ENCODE measurements at places on chromosomes 7 and 10.

DNA sequence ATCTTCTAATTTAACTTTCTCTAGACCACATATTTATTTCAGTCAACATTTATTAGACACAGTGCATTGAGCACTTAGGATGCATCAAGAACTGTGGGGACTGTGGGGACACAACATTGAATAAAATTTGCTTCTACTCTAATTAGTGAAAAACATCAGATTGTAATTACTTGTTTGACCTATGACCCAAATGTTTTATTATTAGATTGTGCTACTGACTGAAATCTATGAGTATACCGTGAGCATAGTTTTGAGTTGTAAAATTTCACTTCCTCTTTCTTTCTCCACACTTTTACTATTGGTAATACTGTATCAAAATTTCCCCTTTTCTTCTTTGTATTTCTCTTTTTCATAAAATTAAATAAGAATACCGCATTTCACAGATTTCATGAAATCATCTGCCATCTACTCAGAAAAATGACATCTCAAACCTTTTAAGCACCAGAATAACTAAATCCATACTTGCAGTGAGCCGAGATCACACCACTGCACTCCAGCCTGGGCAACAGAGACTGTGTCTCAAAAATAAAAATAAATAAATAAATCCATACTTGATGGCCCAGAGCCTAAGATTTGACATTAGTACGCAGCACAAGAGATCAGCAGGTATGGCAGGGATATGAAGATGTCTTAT is 25.4 kb upstream of the INPP5F start:
- DNase-seq: no peak

GRCh38 chr7:147498081-147498480 is 1092.5 kb upstream of the C7orf33 start:
- DNase-seq: no peak

DNA sequence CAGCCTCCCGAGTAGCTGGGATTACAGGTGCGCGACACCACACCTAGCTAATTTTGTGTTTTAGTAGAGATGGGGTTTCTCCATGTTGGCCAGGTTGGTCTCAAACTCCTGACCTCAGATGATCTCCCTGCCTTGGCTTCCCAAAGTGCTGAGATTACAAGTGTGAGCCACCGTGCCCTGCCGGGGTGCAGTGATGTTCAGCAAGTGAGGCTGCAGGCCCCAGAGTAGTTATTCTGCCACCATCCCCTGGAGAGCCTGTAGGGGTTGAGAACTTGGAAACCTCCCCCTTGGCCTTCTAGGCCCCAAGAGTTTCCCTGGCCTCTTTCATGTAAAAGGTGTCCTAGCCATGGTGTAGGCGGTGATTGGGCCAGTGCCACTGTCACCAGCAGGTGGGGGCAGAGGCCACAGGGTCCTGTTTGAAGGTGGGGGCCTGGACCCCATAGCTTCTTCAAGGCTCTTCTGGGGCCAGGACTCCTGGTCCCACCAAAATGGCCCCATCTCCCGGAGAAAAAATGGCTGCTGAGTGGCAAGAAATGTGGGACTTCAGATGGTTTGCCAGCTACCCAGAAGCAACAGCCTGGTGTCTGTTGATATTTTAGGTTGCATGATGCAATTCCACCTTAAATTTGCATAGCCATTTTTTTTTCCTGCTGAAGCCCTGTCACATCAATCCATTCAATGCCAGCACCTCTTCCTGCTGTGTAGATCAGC is 25.5 kb upstream of the INMT start:
- DNase-seq: no peak

DNA sequence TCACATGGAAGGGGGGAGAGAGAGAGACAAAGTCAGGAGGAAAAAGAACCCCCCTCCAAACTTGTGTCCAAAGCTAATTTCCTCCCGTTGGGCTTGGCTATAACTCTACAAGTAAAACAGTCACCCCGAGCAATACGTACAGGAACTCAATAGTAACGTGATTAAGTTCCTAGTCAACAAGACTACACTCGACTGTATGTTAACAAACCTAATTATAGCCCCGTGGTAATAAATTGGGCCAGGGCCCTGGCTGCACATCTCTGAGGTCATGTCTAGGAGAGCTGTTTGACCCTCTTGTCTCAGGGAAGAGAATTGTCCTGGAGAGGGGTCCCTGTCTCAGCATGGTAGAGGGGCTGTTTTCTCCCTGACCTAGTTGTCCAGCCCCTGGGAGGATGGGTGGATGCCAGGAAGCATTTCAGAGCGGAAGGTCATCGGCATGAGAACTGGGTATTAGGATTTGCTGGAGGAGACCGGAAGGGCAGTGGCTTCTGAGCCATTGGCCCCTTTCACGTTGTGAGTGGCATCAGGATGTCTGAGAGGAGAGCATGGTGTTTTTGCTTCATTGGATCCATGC is 60.2 kb upstream of the COMTD1 start:
- DNase-seq: no peak

DNA sequence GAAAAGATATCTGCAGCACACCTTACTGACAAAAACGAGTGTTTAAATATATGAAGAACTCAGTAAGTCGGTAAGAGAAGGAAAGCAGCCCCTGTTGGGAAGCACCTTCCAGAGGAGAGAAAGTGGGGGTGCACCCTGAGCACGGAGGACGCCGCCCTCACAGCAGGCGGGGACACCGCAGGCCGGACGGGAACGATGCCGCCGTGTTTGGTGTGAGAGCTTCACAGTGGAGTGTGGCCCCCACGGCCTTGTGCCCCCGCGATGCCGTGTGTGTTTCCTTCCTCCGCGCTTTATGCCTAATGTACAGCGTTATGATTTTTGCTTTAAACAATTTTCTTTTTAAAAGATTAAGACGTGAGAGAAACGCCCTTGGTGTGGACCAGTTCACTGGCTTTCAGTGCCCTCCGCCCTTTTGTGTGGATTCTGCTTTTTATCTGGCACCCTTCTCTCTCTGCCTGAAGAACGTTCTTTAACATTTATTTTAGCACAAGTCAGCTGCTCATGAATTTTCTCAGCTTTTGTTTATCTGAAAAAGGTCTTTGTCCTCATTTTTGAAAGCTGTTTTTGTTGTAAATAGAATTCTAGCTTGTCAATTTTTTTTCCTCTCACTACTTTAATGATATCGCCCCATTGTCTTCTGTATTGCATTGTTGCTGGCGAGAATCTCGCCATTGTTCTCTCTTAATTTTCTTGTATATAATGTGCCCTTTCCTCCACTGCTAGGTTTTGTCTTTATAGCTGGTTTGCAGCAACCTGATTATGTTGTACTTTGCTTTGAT is 110.7 kb downstream of the INPP5A start:
- no peak for DNase-seq

GRCh38 chr7:151281686-151282085 is 33.2 kb upstream of the SMARCD3 start:
- no peak for DNase-seq

GRCh38 chr10:34008656-34009055 is 674.2 kb upstream of the NRP1 start:
- no peak for DNase-seq

DNA sequence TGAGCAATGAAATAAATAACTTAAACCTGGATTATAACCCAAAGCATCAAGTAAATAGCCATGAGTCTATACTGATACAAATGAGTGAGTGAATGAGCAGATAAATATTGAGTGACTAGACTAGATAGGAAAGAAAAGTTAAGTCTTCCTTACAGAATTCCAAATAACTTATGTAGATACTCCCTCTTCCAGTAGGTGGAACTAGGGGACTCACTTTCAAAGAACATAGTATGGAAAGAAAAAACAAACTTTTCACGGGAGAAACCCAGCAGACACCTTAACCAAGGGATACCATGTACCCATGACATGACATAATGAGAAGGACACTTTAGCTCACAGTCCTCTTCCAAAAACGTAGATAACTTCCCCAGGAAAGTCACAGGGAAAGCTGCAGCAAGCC is 32.2 kb downstream of the CSGALNACT2 start:
- DNase-seq: no peak

DNA sequence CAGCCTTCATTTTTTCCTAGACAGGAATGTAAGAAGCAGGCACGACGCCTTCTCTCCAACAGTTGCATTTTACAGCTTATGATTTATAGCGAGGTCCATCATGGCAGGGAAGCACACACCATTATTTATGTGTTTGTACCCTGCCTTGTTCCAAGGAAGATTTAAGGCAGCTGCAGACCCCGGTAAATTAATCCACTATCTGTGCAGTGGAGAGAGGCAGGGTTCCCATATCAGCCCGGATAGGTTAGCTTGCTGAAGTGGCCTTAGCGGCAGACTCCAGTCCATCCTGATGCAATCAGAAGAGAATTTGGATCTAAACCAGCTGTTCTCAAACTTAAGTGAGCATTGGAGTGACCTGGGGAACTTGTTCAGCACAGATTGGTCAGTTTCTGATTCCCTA is 359.4 kb downstream of the GALNT17 start:
- DNase-seq: no peak

GRCh38 chr7:49294611-49295010 is 370.3 kb downstream of the CDC14C start:
- DNase-seq: no peak

DNA sequence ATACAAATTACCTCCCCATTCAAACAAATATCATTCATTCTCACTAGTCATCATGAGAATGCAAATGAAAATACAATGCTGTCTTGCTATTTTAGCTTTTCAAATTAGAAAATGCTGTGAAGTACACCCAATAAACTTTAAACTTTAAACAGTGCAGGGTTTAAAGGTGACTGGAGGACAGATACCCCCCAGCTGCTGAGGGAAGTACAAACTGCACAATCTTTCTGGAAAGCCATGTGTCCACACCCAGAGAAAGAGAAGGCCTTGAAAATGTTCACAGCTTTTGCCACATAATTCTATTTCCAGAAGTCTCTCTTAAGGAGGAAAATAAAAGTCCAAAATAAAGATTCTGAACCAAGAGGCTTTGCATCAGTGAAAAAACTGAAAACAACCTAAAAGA is 56.5 kb downstream of the PIK3AP1 start:
- no peak for DNase-seq

GRCh38 chr7:98105942-98106544 is 619 bp upstream of the LMTK2 start:
- DNase-seq: no peak

DNA sequence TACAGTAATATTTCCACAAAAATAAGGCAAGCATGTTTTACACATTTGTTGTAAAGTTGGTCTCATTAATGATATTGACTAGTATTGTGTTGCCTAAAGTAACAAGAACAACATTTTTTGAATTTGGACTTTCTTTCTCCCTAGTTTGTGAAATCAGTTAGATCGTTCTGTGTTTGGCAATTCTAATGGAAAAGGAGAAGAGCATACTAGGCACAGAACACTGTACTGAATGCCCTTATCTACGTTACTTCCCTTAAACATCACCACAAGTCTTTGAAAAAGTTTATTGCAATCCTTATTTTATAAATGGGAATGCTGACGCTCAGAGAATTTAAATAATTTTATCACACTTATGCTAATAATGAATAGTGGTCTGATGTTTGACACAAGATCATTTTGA is 372.2 kb downstream of the EXOC4 start:
- no peak for DNase-seq

DNA sequence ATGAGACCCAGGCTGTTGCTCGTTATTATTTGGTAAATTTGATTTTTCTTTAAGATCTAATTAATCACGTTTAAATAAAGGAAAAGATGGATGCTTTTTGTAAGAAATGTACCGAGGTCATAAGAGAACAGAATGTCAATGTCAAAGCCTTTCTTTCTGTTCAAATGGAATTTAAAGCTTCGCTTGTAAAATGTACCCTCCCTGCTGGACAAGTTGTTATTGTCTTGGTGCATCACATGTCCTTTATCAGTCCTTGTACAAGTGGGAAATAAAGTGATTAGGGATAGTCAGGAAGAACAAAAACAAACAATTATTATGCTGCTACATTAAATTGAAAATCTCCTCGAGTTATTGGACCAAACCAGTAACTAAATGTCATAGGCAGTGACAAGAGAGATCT is 363.2 kb downstream of the PHTF2 start:
- no peak for DNase-seq

DNA sequence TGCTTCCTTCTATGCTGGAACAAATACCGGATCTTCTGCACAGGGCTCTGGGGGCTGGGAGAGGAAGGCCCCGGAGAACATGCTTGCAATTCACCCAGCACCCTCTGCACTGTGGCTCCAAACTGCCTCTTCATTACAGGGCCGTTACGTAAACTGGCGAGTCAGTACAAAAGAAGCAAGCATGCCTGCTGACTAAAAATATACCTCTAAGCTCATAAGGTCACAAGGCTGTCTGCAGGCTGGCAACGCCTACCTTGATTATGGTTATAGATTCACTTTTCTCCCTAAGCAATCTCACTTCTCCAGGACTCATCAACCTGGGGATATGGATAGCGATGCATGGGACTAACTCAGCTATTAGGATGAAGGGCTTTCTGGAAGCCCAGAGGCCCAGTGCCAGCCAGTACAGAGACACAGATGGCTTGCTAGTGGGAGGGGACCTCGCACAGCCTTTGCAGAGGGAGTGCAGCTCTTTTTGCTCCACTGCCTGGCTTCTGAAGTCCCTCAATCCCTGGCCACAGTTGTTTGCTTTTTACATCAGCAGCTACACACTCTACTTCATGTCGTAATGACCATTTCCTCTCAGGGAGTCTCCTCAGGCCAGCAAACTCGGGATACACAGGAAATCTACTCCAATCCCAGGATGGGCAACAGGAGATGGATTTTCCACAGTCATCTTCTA is 96.1 kb downstream of the SH3PXD2A start:
- no peak for DNase-seq

DNA sequence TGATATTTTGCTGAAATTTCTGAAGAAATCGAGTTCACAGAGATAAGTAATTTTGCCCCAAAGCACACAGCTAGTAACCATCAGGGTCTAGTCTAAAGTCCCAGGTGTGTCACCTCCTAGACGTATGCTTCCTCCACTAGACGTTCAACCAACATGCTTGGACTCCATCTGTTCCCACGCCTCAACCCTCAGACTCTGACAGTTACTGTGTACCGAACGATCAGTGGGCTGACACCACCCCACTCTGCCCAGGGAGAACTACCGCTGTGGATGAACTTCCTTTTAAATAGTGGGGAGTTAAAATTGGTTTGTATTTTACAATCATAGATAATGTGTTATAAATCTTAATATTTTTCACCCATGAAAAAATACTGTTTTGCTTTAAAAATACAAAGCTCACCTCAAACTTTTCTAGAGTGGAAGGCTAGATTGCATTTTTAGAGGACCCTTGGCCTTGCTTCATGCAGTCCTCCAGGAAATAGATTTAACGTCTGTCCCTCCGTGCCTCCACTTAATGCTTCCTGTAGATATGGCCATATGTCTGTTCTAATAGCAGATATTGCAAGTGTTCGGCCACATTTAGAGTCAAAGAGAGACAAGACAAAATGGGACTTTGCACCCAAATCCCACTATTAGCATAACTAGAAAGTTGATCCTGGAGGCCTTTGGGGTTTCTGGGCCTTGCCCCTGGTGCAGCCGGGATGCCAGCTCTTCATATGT is 91.4 kb upstream of the ZPBP start:
- no peak for DNase-seq

- no peak for DNase-seq
These were observed 120.5 kb upstream of the MYO3A start for GRCh38 chr10:25813511-25813910.

- DNase-seq: no peak
These were observed 23.3 kb downstream of the ADAP1 start for GRCh38 chr7:930975-931758.
